ENCODE measurements at places on chromosomes 7 and 10. TPM values are rescaled to one million over a fixed set of nuclear protein-coding genes. Genes with fewer than 3 reads are reported as not detected.

- no peak for DNase-seq
These were observed 180.9 kb downstream of the ANK3 start for GRCh38 chr10:60208676-60209269.

- no peak for DNase-seq
These were observed 83.9 kb downstream of the LHPP start for GRCh38 chr10:124545351-124546054.

GRCh38 chr7:35596061-35596460 lies 98.9 kb downstream of the HERPUD2 start:
- DNase-seq: no peak

GRCh38 chr10:132603851-132604533 lies 66.4 kb downstream of the INPP5A start:
- DNase-seq: no peak

- no peak for DNase-seq
These were observed 22.5 kb downstream of the SEMA3D start for GRCh38 chr7:85164376-85164775.

GRCh38 chr7:129886818-129887186 lies 66.0 kb downstream of the UBE2H start:
- DNase-seq: no peak

DNA sequence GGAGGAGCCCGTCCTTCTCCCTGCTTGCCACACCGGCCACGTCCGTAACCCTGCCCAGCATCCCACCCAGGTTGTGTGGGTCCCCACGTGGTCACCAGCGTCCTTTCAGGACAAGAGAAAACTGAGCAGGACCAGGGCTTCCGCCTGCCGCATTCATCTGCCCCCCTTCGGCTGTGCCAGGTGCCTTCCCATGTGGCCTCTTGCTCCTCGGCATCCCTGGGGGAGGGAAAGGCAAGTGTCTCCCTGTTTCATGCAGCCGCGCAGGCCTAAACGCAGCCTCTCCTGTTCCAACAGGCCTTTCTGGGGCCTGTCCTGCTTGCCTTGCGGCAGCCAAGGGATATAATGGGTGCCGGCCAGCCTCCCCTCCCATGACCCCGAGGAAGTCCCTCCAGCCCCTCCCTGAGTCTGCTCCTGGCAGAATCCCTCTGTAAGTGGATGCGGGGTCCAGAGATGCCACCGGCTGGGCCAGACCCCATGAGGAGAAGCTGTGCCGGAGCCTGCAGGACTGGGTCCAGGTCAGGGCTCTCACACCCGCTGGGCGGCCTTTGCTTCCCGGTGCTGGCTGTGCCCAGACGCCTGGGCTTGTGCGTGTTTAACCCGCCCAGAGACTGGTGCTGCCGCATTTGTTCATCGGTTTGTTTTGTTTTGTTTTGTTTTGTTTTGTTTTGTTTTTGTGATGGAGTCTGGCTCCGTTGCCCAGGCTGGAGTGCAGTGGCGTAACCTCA lies 23.1 kb downstream of the SHH start:
- no peak for DNase-seq

DNA sequence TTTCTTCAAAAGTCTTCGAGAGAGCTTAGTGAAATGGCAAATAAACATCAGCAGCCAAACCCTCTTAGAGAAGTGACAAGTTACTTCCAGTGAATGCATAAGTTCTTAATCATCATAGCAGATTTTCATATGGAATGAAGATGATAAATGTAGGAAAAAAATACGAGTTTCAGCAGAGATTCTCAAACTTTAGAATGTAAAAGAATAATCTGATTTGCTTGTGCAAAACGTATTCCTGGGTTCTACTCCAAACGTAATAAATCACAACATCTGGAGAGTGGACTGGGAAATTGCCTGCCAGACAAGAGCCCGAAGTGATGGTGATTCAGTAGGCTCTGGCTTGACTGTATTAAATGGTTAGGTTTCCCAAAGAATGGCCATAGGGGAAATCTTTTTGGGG lies 62.2 kb downstream of the AKR1E2 start:
- DNase-seq: no peak

GRCh38 chr10:130934293-130935127 lies 377.0 kb downstream of the TCERG1L start:
- no peak for DNase-seq

- no peak for DNase-seq
These were observed 41.5 kb upstream of the SEMA3C start for GRCh38 chr7:80960244-80960795.

DNA sequence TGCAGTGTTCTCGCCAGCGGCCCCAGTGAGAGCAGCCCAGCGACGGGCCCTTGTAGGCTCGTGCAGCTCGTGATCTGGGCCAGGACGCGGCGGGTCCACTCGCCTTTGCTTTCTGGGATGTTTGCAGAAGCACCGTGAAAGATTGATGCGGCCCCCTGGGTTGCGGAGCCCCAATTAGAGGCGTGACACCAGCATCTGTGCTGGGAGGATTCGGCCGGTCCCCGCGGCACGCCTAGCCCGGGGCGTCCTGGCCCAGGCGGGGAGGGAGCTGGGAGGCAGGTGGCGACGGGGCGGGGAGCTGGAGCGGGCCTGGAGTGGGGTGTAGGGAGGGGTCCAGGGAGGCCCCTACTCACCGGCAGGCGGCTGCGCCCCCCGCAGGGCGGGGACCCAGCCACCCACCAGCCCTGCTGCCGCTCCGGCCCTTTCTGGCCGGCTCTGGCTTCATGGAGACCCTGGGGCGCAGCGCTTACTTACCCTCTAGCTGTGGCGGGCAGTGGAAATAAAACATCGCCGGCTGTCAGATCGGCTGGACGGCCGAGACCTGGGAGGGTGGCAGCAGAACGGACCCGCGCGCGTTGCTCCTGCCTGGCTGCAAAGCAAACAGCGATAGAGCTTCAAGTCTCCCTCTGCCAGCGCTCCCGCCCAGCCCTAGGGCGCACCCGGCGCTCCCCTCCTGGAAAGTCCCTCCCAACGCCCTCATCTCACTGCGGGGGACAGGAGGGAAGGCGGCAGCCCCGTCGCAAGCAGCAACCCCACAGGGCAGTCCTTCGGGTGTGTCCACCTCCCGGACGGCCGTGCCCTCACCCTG lies 752 bp downstream of the DRGX start:
- no peak for DNase-seq

GRCh38 chr10:102705531-102705930 lies 8.7 kb downstream of the ARL3 start:
- DNase-seq: no peak

DNA sequence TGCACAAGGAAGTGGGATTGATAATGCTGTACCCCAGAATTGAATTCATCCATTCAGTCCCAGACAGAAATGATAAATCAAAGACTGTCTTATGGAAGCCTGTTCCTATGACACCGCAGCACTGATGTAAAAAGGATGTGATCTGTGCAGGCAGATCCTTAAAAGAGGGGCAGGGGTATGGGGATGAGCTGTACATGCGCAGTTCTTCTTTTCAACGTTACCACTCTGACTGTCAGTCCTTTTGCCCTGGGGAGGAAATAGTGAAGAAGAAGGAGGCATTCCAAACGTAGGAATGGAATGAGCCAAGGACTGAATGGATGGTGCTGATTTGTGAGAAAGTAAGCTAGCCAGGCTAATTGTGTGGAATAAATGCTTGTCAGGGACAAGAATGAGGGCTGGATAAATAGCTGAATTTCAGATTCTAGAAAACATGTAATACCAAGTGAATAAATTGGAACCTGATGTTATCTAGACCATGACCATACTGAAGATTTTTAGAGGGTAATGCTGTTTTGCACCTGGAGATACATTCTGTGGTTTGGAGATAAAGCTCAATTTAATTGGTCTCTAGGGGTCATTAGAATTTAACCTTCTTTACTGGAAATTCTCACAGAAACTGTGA lies 509.3 kb downstream of the SORCS3 start:
- no peak for DNase-seq

DNA sequence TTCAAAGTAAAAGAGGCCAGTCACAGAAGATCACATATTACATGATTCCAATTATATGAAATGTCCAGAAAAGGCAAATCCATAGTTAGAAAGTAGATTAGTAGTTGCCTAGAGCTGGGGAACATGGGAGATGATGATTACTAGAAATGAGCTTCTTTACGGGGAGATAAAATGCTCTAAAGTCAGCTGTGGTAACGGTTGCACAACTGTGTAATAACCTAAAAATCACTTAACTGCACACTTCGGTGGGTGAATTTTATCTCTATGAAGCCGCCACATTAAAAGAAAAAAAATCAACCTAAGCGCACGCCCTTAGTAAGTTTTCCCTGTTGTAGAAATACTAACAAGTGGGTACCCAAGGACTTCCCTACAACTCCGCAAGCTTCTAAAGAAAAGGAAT lies 15.9 kb downstream of the XRCC2 start:
- DNase-seq: no peak

GRCh38 chr7:2224934-2225333 lies 7.8 kb downstream of the MAD1L1 start:
- no peak for DNase-seq

GRCh38 chr10:22629126-22629525 lies 85.3 kb downstream of the PIP4K2A start:
- DNase-seq: no peak

DNA sequence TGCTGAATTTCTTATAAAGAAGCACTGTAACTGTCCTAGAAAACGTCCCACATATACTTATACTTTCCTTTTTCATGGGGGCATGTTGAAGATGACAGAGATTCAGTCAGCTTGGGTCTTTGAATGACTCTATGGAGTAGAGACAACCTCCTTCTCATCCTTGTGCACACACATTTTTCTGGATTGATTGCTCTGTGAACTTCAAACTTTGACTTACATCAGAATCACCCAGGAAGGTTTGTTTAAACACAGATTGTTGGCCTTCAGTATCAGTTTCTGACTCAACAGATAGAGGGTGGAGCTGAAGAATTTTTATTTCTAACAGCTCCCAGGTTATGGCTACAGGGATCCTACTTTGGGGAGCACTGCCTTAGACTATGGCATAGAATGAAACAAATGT lies 97.6 kb upstream of the DGKB start:
- no peak for DNase-seq

GRCh38 chr7:66429498-66430163 lies 199.1 kb upstream of the KCTD7 start:
- DNase-seq: no peak

DNA sequence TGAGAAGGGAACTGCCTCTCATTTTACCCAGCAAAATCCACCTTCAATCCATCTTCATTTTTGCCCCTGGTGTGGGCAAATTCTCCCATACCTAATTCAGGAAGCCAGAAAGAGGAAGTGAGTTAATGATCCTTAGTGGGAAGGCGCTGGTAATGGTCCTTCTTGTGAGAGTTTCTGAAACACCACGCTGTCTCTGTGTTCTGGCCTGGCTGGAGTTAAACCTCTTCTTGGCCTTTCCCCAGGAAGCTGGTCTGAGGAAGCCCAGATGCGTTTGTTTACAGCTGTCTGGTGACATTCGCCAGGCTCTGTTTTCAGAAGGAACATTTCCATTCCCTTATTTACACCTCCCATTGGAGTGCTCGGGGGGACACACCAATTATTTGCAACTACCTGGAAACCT lies 24.3 kb downstream of the HTRA1 start:
- DNase-seq: no peak

DNA sequence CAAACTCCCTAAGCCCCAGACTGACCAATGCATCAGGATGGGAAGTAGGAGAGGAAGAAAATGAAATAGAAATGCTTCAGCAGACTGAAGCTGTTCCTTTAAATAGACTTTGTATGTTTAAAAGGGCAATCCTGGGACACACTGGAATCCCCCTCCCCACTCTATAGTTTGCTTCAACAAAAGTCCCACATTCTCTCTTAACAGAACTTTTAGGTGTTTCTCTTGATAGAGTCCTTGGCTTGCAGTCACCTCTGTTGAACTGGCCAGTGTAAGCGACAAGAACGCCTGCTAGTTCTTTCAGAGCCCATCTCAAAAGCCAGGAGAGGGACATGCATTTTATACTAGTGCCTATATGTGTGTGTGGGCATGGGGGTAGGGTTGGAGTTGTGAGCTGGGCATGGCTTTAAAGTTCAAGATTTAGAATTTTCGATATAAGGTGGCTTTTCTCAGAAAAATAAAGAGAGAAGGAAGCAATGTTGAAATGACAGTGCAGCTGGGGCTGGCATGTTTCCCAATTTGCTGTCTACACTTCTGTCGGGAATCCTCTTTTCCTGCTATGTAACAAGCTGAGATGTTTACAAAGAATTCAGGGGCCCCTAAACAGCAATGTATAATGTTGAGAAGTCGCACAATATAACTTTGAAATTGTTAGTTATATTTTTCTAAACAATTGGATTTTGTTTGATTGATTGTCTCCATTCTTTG lies 2.1 kb downstream of the TBX20 start:
- DNase-seq: no peak

- DNase-seq: no peak
These were observed 2.0 kb downstream of the CYP26C1 start for GRCh38 chr10:93062514-93063143.

DNA sequence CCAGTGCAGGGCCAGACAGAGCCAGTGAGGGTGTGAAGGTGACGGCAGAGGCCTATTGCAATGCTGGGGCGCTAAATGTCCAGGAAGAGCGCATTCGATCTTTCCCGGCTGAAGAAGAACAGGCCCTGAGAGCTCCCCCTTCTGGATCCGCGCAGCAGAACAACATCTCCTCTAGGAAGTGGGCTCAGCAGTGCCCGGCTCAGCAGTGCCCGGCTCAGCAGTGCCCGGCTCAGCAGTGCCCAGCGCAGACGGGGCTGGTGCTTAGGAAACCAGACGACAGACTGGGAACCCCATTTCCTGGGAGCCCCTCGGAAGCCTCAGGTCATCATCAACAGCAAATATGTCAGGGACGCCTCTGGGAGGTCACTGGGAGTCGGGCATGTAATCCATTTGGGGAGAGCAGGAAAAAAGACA lies 4.7 kb upstream of the NOS3 start:
- DNase-seq: no peak

The LMTK2 gene
- 12.4 TPM for total RNA-seq

The ASAH2B gene
- 5.2 TPM for total RNA-seq

The HYAL4 gene
- total RNA-seq: not detected

The HMX3 gene
- not detected for total RNA-seq

The PRSS37 gene
- not detected for total RNA-seq

The STK31 gene
- 0.90 TPM for total RNA-seq

The LRRD1 gene
- total RNA-seq: 1.8 TPM

The NKX2-3 gene
- 0.11 TPM for total RNA-seq

The GDF2 gene
- total RNA-seq: not detected

The COG5 gene
- 79.4 TPM for total RNA-seq

The GIMAP6 gene
- 29.5 TPM for total RNA-seq
